ENCODE measurements at places on chromosomes 3 and 15. TPM values are rescaled to one million over a fixed set of nuclear protein-coding genes. Genes with fewer than 3 reads are reported as not detected.

The CNOT10 gene
- total RNA-seq, result 24.6 TPM

The TRIM69 gene
- 14.4 TPM for total RNA-seq

The CACNA2D2 gene
- total RNA-seq, result 0.09 TPM

The BAHD1 gene
- 4.0 TPM for total RNA-seq

The CMTM7 gene
- total RNA-seq, result 3.4 TPM

The ZBTB47 gene
- total RNA-seq, result 21.5 TPM

The GNAT1 gene
- total RNA-seq, result not detected

The SNAP23 gene
- 110 TPM for total RNA-seq

The ZNF710 gene
- total RNA-seq, result 6.2 TPM

The LYSMD2 gene
- total RNA-seq, result 5.3 TPM

The TRAT1 gene
- not detected for total RNA-seq

The GADL1 gene
- total RNA-seq, result not detected

The HCLS1 gene
- total RNA-seq, result 7.2 TPM

The SELENOK gene
- total RNA-seq, result 28.0 TPM

The RTP3 gene
- total RNA-seq, result not detected

The PPP1R14D gene
- total RNA-seq, result not detected

The PDZRN3 gene
- total RNA-seq, result 77.3 TPM

The CADM2 gene
- total RNA-seq, result not detected

The GNAI2 gene
- total RNA-seq, result 209 TPM

The GABRB3 gene
- total RNA-seq, result 0.71 TPM

The ZNF80 gene
- total RNA-seq, result not detected

The ALS2CL gene
- 1.2 TPM for total RNA-seq

The TPRG1 gene
- total RNA-seq, result 0.43 TPM

The XCR1 gene
- under 0.01 TPM for total RNA-seq

The CX3CR1 gene
- total RNA-seq, result not detected

The SUMF1 gene
- 65.2 TPM for total RNA-seq

The POLQ gene
- total RNA-seq, result 1.8 TPM

The ZNF385D gene
- 0.14 TPM for total RNA-seq

The IL17RD gene
- 1.1 TPM for total RNA-seq

The COL6A5 gene
- total RNA-seq, result not detected

The LRRC31 gene
- not detected for total RNA-seq

The GP5 gene
- 0.14 TPM for total RNA-seq

The FBXO40 gene
- total RNA-seq, result not detected

The GOLGA6L6 gene
- not detected for total RNA-seq

The RCCD1 gene
- total RNA-seq, result 11.0 TPM

The C2CD4A gene
- total RNA-seq, result not detected
